A549 treated with ZK216348 at 1 μM for 4 hours (cell line): ENCODE measurements at places on chromosomes 1 and 21. TPM values are rescaled to one million over a fixed set of nuclear protein-coding genes. Genes with fewer than 3 reads are reported as not detected.

CDK18 gene
- total RNA-seq: 1.0 to 1.4 TPM (median 1.2 TPM) in 5 replicates

KCNH1 gene
- 1.9 to 2.7 TPM (median 2.4 TPM) in 5 replicates for total RNA-seq

MASP2 gene
- total RNA-seq: 0.12 to 0.85 TPM (median 0.33 TPM) in 3 of 5 replicates, not detected in the others

CYP4Z1 gene
- total RNA-seq: not detected in 5 replicates

MAPKAPK2 gene
- total RNA-seq: 58.7 to 81.1 TPM (median 72.4 TPM) in 5 replicates

FCRLA gene
- total RNA-seq: not detected in 5 replicates

NUDT4B gene
- total RNA-seq: 0.31 to 2.4 TPM (median 0.85 TPM) in 3 of 5 replicates, not detected in the others

PSEN2 gene
- 20.4 to 33.1 TPM (median 28.3 TPM) in 5 replicates for total RNA-seq

COL11A1 gene
- total RNA-seq: 0.97 to 3.5 TPM (median 2.6 TPM) in 5 replicates

TSPAN2 gene
- total RNA-seq: 0.66 to 1.6 TPM (median 1.3 TPM) in 5 replicates

ZSWIM5 gene
- total RNA-seq: 0.35 to 0.62 TPM (median 0.53 TPM) in 5 replicates

CFAP57 gene
- 0.06 to 0.58 TPM (median 0.34 TPM) in 5 replicates for total RNA-seq

TACSTD2 gene
- total RNA-seq: 0.10 TPM in 1 of 5 replicates, not detected in the others

TDRD10 gene
- total RNA-seq: not detected in 5 replicates

VCAM1 gene
- 0.06 TPM in 1 of 5 replicates, not detected in the others for total RNA-seq

KIAA0040 gene
- 0.56 to 0.92 TPM (median 0.74 TPM) in 5 replicates for total RNA-seq

CFHR1 gene
- 0.14 to 0.35 TPM (median 0.25 TPM) in 4 of 5 replicates, not detected in the other for total RNA-seq

PTPRC gene
- not detected in 5 replicates for total RNA-seq

NECTIN4 gene
- total RNA-seq: 0.81 to 2.9 TPM (median 2.0 TPM) in 5 replicates

RPL11 gene
- 1,347 to 1,706 TPM (median 1,388 TPM) in 5 replicates for total RNA-seq

SLC22A15 gene
- 0.40 to 1.1 TPM (median 0.74 TPM) in 5 replicates for total RNA-seq

BACH1 gene
- total RNA-seq: 3.6 to 7.4 TPM (median 6.0 TPM) in 5 replicates

GCSAML gene
- total RNA-seq: not detected in 5 replicates

PDZK1 gene
- 0.39 to 1.7 TPM (median 0.98 TPM) in 5 replicates for total RNA-seq

TMED5 gene
- 18.0 to 38.8 TPM (median 33.1 TPM) in 5 replicates for total RNA-seq

ACTA1 gene
- total RNA-seq: 0.09 to 0.46 TPM (median 0.14 TPM) in 3 of 5 replicates, not detected in the others

AMPD1 gene
- total RNA-seq: 0.32 TPM in 1 of 5 replicates, not detected in the others

SLC16A4 gene
- 26.0 to 41.9 TPM (median 37.9 TPM) in 5 replicates for total RNA-seq

SLC44A5 gene
- 0.09 to 0.14 TPM (median 0.11 TPM) in 3 of 5 replicates, not detected in the others for total RNA-seq

CENPF gene
- total RNA-seq: 65.5 to 122 TPM (median 79.5 TPM) in 5 replicates
